ENCODE measurements at places on chromosomes 1 and 21. TPM values are rescaled to one million over a fixed set of nuclear protein-coding genes. Genes with fewer than 3 reads are reported as not detected.

GRCh38 chr1:5998906-5999301 lies 6.7 kb upstream of the NPHP4 start:
- H3K4me3 ChIP-seq: no peak overlapping the region
- peaks cover 4% of the 10 kb centered on the region for H3K4me1 ChIP-seq
- H3K27ac ChIP-seq: no peak overlapping the region
- no peaks in the 10 kb centered on the region for H3K27me3 ChIP-seq

- no peak for DNase-seq
- H3K27ac ChIP-seq: no peak overlapping the region
- H3K4me3 ChIP-seq: no peak overlapping the region
- H3K36me3 ChIP-seq: peaks cover 75% of the 10 kb centered on the region
- H3K4me1 ChIP-seq: no peaks in the 10 kb centered on the region
Observed at GRCh38 chr1:21472861-21473260, 32.9 kb downstream of the NBPF3 start.

DNA sequence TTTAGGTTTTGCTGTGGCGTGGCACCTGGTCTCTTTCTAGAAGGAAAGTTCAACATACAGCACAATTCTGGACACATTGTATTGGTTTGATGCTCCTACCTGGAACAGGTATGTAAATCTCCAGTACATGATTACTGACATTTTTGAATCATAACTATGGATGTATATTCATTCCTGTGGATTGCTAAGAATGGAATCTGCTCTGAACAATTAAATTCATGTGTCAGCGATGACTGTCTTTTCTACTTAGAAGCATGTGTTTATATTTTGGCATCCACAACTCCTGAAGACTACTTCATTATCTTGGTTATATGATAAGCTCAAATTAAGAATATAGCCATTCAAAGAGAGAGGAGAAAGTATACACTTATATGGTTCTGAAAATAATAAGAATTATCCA lies 291.8 kb downstream of the CHRM3 start:
- no peak overlapping the region for H3K27ac ChIP-seq
- H3K36me3 ChIP-seq: no peaks in the 10 kb centered on the region
- H3K4me1 ChIP-seq: no peaks in the 10 kb centered on the region
- no peak overlapping the region for H3K4me3 ChIP-seq
- no peak for DNase-seq

GRCh38 chr1:40842207-40842606 lies 20.0 kb downstream of the CITED4 start:
- peaks cover 3% of the 10 kb centered on the region for H3K36me3 ChIP-seq
- no peak overlapping the region for H3K27ac ChIP-seq
- H3K4me3 ChIP-seq: no peak overlapping the region
- H3K27me3 ChIP-seq: no peaks in the 10 kb centered on the region
- H3K4me1 ChIP-seq: no peaks in the 10 kb centered on the region

DNA sequence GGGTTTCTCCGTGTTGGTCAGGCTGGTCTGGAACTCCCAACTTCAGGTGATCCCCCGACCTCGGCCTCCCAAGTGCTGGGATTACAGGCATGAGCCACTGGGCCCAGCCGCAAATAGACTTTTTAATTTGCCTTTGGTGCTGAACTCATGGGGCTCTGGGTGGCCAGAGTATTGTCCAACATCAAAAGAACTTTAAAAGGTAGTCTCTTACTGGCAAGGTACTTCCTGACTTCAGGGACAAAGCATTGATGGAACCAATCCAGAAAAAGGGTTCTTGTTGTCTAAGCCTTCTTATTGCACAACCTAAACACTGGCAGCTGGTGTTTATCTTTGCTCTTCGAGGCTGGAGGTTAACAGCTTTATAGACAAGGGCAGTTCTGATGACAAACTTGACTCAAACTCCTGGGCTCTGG lies 3.8 kb upstream of the KTI12 start:
- peaks cover 17% of the 10 kb centered on the region for H3K36me3 ChIP-seq
- DNase-seq: no peak
- no peak overlapping the region for H3K27ac ChIP-seq
- peaks cover 9% of the 10 kb centered on the region for H3K4me1 ChIP-seq

GRCh38 chr1:197467881-197468280 lies 199.8 kb downstream of the CRB1 start:
- H3K4me3 ChIP-seq: no peak overlapping the region
- H3K36me3 ChIP-seq: no peaks in the 10 kb centered on the region
- peaks cover 18% of the 10 kb centered on the region for H3K4me1 ChIP-seq
- no peak for DNase-seq
- no peaks in the 10 kb centered on the region for H3K27me3 ChIP-seq

DNA sequence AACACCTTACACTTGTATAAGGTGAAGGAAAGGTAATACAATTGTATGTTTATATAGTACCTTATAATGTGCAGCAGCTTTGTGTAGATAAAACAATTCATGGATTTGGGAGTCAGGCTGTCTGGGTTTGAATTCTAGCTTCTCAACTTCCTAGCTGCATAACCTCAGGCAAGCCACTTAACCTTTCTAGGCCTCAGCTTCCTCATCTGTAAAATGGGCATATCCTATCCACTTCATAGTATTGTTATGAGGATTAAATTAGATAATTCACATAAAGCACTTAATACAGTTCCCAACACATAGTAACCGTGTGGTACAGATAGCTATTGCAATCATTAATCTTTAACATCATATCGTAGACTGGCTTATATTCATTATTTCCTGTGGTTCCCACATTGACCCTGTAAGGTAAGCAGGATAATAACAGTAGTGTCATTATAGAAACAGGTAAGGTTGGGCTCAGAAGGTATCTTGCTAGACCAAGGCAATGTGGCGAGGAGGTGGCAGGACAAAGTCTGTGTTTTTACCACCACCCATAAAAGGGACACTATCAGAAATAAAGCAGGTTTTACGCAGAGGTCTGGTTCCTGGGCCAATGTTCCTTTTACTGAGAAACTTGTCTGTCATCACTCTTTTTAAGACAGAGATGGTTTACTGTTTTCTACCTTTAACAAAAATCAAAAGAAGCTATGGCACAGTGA lies 334.1 kb downstream of the RRAGC start:
- H3K27me3 ChIP-seq: peaks cover 24% of the 10 kb centered on the region
- no peaks in the 10 kb centered on the region for H3K4me1 ChIP-seq
- no peak overlapping the region for H3K4me3 ChIP-seq
- H3K27ac ChIP-seq: no peak overlapping the region
- no peak for DNase-seq

GRCh38 chr1:86377341-86377740 lies 18.8 kb downstream of the ODF2L start:
- no peak for DNase-seq
- H3K4me3 ChIP-seq: no peak overlapping the region
- peaks cover 15% of the 10 kb centered on the region for H3K36me3 ChIP-seq
- H3K27me3 ChIP-seq: no peaks in the 10 kb centered on the region
- no peak overlapping the region for H3K27ac ChIP-seq

DNA sequence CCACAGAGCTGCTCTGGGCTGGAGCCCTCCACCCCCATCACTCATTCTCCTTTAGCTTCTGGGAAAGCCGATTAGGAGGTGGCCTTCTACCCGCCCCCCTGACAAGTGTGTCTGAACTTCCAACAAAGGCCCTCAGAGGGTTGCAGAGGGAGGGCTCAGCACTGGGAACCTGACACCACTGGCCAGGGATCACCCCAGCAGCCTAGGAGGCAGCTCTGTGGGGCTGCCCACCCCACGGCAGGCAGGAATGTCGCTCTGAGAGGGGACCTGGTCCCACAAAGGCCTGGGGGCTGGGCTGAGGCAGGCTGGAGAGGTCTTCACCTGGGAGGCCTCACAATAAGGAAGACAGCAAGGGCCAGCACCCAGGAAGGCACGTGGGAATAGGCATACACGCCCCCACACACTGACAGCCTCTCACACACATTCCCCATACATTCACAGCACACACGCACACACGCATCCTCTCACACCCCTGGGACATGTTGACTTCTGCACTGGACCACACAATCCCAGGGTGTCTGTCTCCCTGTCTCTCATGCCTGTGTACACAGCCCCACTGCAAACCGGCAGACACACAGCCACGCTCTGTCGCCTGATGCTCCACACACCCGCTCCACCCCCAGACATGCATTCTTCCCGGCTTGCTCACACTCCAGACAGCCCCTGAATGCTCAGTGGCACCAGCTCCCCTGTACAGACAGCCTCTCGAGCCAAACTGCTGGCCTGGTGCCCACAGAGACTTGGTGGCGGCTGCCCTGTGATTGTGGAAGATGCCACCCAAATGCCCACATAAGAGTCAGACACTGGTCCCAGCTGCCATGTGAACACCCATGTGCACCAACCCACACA lies 30.7 kb downstream of the DMBX1 start:
- H3K4me1 ChIP-seq: peaks cover 33% of the 10 kb centered on the region
- DNase-seq: peak; percentile 88
- H3K36me3 ChIP-seq: no peaks in the 10 kb centered on the region
- no peak overlapping the region for H3K4me3 ChIP-seq
- H3K27me3 ChIP-seq: peaks cover 18% of the 10 kb centered on the region

- no peak for DNase-seq
- H3K27ac ChIP-seq: no peak overlapping the region
- H3K4me1 ChIP-seq: no peaks in the 10 kb centered on the region
- no peak overlapping the region for H3K4me3 ChIP-seq
- H3K27me3 ChIP-seq: no peaks in the 10 kb centered on the region
Observed at GRCh38 chr1:111833334-111833733, 77.6 kb downstream of the DDX20 start.

GRCh38 chr1:24867084-24867870 lies 62.8 kb downstream of the RUNX3 start:
- no peak overlapping the region for H3K27ac ChIP-seq
- no peak overlapping the region for H3K4me3 ChIP-seq
- H3K27me3 ChIP-seq: peaks cover 15% of the 10 kb centered on the region
- peaks cover 8% of the 10 kb centered on the region for H3K4me1 ChIP-seq

DNA sequence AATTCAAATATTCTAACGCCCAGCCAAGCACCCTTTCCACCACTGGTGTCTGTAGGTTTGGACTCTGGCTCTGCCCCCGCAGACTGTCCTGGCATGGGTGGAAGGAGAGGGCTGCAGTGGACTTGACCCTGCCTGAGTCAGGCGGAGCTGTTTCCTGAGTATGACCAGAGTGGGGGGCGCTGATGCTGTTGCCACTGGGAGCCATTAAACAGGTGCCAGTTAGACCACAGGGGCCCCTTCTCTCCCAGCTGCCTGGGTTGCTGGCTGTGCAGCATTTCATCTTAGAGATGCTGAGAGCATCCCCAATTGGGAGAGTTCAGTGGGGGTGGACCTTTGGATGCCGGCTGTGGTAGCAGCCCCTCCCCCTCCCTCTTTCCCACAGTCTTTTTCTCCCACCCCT lies 539.5 kb downstream of the MATN1 start:
- no peak overlapping the region for H3K4me3 ChIP-seq
- H3K27me3 ChIP-seq: peaks cover 1% of the 10 kb centered on the region
- peak; percentile 65 for DNase-seq

GRCh38 chr1:156554971-156555370 lies 17.4 kb downstream of the IQGAP3 start:
- H3K36me3 ChIP-seq: peaks cover 5% of the 10 kb centered on the region
- no peaks in the 10 kb centered on the region for H3K27me3 ChIP-seq
- DNase-seq: no peak
- peaks cover 8% of the 10 kb centered on the region for H3K4me1 ChIP-seq
- H3K27ac ChIP-seq: no peak overlapping the region

- peaks cover 13% of the 10 kb centered on the region for H3K36me3 ChIP-seq
- H3K4me1 ChIP-seq: peaks cover 26% of the 10 kb centered on the region
- H3K4me3 ChIP-seq: no peak overlapping the region
- no peaks in the 10 kb centered on the region for H3K27me3 ChIP-seq
Observed at GRCh38 chr1:180672505-180672904, 40.7 kb downstream of the XPR1 start.

- peaks cover 72% of the 10 kb centered on the region for H3K36me3 ChIP-seq
- no peak overlapping the region for H3K4me3 ChIP-seq
- no peaks in the 10 kb centered on the region for H3K4me1 ChIP-seq
- no peaks in the 10 kb centered on the region for H3K27me3 ChIP-seq
- DNase-seq: no peak
Observed at GRCh38 chr1:39317910-39318633, 113.6 kb downstream of the MACF1 start.

DNA sequence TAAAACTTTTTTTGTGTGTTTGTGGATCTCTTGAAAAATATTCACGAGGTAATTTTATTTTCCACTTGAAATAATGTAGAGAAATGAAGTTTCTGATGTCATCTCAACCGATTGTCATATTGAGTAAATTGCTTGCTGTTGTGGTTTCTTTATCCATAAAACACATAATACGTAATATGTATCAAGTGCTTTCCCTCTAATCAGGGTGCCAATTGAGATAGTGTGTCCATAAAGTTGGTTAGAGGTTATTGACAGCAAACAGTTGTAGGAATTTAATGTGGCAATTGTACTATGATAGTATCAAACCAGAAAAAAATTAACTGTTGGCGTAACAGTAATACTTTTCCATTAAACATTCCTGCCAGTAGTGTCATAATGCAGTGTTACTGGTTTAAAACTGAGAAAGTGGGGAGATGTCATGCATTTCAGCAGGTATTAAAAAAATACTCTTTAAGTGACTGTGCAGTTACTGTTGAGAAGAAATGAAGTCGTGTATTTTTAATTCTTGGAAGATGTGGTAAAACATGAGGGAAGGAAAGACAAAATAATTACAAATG lies 38.3 kb downstream of the USP25 start:
- no peak overlapping the region for H3K27ac ChIP-seq
- no peak for DNase-seq
- H3K27me3 ChIP-seq: no peaks in the 10 kb centered on the region
- H3K36me3 ChIP-seq: peaks cover 6% of the 10 kb centered on the region
- H3K4me1 ChIP-seq: peaks cover 46% of the 10 kb centered on the region

- no peaks in the 10 kb centered on the region for H3K27me3 ChIP-seq
- peaks cover 1% of the 10 kb centered on the region for H3K36me3 ChIP-seq
- H3K4me1 ChIP-seq: peaks cover 2% of the 10 kb centered on the region
- no peak for DNase-seq
- H3K27ac ChIP-seq: no peak overlapping the region
Observed at GRCh38 chr1:2592672-2593071, 6.1 kb downstream of the PRXL2B start.

GRCh38 chr1:5161372-5161771 lies 507.0 kb downstream of the AJAP1 start:
- DNase-seq: no peak
- no peak overlapping the region for H3K27ac ChIP-seq
- H3K36me3 ChIP-seq: no peaks in the 10 kb centered on the region
- H3K4me3 ChIP-seq: no peak overlapping the region
- H3K27me3 ChIP-seq: no peaks in the 10 kb centered on the region

DNA sequence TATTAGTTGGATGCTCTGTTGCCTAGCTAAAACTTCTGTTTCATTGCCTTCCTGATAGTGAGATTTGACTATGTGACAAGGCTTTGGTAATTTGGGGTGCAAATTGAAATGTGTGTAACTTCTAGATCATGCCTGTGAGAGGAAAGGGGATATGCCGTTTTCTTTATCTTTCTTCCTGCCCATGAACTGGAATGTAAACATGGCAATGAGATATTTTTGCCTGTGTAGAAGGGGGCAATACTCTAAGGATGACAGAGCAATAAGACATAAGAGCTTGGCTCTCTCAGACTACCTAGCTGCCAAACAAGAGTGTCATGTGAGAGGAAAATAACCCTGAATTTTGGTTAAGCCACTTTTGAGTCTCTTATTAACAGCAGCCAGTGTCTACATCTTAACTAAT lies 49.7 kb downstream of the RAP1A start:
- peaks cover 4% of the 10 kb centered on the region for H3K36me3 ChIP-seq
- H3K4me1 ChIP-seq: peaks cover 26% of the 10 kb centered on the region

The TNFRSF18 gene
- total RNA-seq: not detected

The KRTAP12-2 gene
- not detected for total RNA-seq

The UBL4B gene
- not detected for total RNA-seq

The EPHA2 gene
- 152 TPM for total RNA-seq

The MYOG gene
- total RNA-seq: not detected

The SLC9C2 gene
- total RNA-seq: not detected

The MLLT11 gene
- 22.1 TPM for total RNA-seq

All from osteocyte (in vitro differentiated cells).